Right ventricle myocardium superior (tissue), 1 donor: ENCODE measurements at places on chromosomes 11 and 22.

- no peak for DNase-seq
These were observed 46.2 kb downstream of the P4HA3 start for GRCh38 chr11:74265256-74265655.

- DNase-seq: no peak
These were observed 2.6 kb downstream of the TAGLN start for GRCh38 chr11:117201658-117202305.

GRCh38 chr11:127965939-127966668 lies 621.3 kb downstream of the ETS1 start:
- DNase-seq: no peak

GRCh38 chr22:22061085-22062077 lies 78.8 kb upstream of the TOP3B start:
- peak; percentile 55 for DNase-seq

GRCh38 chr22:48885919-48886305 lies 941.8 kb downstream of the BRD1 start:
- peak; percentile 2 for DNase-seq

DNA sequence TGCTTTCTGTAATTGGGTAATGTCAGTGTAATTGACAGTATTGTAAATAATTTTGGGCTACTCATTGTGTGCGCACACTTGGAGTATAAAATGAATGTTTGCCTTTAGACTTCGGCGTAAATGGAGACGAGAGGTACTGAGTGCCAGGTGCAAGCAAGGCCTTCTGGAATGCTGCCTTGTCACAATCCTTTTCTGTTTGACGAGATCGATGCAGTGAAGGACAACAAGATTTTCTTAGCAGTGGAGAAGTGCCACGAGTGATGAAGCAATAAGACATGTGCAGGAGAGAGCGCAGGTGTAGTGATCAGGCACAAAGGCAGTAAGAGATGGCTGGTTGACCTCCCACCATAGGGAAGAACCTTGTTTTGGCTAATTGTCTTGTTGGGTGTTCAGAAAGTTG lies 67.5 kb downstream of the DDX10 start:
- DNase-seq: no peak

GRCh38 chr11:90585491-90585890 lies 362.6 kb upstream of the CHORDC1 start:
- DNase-seq: no peak

GRCh38 chr22:41909310-41910049 lies 5.4 kb downstream of the SHISA8 start:
- DNase-seq: peak; percentile 37

DNA sequence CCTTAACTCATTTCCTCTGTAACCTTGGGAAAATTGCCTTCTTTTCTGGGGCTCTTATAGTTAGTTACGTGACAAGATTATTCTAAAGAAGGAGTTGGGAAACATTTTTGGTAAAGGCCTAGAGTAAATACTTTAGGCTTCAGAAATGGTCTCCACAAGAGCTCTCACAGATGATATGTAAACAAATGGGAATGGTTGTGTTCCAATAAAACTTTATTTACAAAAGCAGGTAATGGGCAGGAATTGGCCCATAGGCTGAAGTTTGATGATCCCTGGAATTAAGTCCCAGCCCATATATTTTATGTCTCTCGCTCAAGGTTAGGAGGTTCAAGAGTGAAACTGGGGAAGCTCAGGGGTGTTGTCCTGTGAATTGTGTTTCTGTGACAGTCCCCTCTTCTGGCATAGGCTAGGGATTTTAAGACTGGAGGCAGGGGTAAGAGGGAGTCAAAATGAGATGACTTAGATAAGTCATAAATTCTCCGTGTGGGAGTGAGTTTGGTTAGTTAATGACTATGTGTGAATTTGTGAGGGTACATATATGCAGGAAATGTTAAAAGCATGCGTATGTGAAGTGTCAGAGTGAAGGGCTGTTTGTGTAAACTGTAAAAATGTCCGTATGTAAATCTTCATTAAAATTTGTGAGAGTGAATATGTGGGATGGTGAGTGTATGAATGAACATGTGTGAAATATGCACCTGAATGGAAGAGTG lies 7.4 kb upstream of the OR52B4 start:
- DNase-seq: no peak

DNA sequence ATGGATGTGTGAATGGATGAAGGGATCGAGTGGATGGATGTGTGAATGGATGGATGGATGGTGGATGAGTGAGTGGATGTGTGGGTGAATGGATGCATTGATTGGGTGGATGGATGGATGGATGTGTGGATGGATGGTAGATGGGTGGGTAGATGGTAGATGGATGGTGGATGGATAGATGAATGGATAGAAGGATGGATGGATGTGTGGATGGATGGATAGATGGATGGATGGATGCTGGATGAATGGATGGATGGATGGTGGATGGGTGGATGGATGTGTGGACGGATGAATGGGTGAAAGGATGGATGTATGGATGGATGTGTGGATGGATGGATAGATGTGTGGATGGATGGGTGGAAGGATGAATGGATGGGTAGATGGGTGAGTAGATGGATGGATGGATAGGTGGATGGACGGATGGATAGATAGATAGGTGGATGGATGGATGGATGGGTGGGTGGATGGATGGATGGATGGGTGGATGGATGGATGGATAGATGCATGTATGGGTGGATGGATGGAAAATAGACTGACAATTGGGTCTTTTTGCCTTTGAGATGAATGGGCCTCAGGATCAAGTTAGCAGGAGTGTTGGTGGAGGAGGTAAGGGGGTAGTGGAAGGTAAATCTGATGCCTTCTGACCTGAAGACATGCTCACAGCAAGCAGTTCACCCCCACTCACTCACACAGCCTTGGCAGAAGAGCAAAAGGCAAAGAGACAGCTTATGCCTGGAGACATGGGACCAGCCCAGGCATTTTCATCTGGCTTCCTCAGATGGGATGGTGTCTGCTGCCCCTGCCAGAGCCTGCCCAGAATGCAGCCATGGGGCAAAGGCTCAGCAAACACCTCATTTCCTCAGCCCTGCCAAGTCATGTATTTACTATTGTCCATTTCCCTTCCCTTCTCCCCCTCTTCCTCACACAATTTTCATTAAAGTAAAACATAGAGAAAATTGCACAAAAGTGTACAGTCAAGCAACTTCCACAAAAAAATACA lies 8.0 kb upstream of the FADD start:
- no peak for DNase-seq

DNA sequence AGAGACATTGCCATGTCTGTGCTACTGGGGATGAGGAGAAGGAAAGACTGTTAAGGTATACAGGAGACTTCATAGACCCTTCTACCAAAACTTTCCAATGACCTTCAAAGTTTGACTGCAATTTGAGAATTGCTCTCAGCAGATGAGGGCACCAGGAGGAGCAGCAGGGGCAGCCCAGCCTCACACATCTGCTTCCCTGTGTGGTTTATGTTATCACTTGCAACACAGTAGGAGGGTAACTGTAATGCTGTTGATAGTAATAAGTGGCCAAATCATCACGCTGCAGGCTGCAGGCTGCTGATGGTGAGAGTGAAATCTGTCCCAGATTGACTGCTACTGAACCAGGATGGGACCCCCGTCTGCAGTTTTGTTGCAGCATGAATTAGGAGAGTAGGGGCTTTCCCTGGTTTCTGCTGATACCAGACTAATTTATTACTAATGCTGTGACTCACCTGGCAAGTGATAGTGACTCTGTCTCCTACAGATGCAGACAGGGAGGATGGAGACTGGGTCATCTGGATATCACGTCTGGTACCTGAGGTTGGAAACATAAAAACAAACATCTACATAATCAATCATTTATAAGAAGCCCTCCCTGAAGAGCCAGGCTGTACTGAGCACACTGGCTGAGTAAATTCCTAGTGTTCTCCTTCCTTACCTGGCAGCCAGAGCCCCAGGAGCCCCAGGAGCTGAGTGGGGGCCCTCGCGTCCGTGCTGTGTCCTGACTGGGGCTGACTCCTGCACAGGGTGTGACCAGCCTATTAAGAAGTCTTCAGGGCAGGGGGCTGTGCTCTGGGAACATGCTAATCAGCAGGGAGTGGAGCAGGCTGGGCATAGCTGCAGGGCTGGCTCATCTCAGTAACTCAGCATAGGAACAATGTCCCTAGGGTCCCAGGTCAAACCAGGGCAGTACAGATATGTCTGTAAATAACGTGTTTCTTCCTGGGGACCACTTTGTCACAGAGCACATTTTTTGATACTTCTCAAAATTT lies 74.4 kb downstream of the GAB4 start:
- no peak for DNase-seq

GRCh38 chr22:48403521-48404403 lies 1423.9 kb downstream of the BRD1 start:
- DNase-seq: no peak

- no peak for DNase-seq
These were observed 181.8 kb downstream of the MIAT start for GRCh38 chr22:26839216-26839615.

DNA sequence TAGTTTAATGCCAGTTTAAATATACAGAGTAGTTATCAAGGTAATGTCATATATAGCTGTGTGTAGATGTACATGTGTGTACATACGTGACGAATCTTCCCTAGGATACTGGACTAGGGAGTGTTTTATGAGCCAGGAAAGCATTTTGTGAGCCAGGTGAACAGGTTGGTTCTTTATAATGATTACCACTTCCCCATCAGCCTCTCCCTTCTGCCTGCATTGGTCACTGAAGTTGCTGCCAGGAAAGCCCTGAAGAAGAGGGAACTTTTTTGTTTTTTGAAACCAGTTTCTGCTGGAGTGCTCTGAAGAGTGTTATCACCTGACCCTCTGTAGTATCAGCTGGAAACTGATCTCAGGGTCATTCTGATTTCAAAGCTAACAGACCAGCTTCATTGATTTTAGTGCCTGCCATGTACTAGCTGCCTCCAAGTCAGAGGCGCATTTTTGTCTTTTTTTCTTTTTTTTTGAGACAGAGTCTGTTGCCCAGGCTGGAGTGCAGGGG lies 14.2 kb upstream of the ST14 start:
- DNase-seq: no peak

- no peak for DNase-seq
These were observed 10.0 kb downstream of the CDPF1 start for GRCh38 chr22:46240073-46240472.
